H7 (cell line): ENCODE measurements at places on chromosomes 4 and X. TPM values are rescaled to one million over a fixed set of nuclear protein-coding genes. Genes with fewer than 3 reads are reported as not detected.

DNA sequence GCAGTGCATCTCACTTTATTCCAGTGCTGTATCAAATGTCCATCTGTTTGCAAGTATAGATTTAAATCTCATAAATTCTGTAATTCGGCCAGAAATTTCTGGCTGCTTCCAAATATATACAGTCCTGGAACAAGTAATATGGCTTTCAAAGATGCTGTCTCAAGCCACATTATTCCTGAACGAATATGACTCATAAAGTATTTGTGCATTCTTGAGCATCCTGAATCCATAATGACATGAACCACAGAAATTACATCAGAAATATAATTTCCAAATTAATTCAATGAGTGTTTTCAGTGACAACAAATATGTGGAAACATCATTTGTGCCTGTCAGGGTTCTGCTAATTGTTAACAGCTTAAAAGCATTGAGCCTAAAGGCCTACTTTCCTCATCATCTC is 140.9 kb upstream of the HPGD start:
- DNase-seq: no peak

DNA sequence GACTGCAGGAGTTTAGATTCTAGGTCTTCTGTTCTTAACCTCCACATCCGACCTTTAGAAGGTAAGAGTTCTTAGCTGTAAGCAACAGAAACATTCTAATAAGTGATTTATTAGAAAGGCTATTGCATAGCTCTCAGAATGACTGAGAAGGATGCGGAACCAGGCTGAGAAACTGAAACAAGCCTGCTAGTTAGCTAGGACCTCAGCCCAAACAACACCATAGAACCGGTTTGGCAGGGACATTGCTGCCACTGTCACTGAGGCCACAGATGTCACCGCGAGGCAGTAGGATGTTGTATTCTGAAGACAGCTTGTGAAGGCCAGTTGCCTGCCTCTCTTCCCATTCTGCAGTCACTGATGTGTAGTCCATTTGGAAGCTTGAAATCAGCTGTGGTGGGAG is 160.0 kb upstream of the ARX start:
- no peak for DNase-seq

- DNase-seq: no peak
Measured at GRCh38 chr4:52192721-52193135, 141.6 kb downstream of the SPATA18 start.

- no peak for DNase-seq
Measured at GRCh38 chrX:101210630-101211029, 9.0 kb upstream of the DRP2 start.

DNA sequence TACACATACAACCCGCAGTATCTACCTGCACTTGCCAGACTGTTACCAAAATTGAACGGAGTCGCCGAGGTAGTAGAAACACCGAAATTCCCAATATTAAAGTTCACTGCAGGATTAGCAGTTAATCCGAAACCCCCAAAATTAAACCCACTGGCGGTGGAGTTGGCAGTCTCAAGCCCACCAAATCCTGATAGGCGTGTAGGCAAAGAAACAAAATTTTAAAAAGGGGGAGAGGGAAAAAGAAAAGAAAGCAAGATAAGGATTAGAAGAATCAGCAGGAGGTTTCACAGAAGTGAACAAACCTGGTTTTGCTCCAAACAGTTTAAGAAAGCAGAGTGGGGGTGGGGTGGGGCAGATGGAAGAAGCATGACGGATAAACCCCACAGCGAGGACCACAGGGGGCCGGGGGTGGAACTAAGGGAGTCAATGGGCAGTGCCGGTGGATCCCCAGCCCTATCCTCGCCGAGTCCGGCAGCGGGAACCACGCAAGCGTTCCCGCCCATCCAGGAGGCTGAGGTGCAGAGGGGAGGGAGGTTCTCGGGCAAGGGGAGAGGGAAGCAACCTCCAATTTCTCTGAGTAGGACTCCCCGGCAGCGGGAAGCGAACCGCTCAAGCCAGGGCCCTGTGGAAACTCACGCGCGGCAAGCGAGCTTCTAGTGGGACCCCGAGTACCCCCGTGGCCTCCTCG is 599 bp downstream of the NUP54 start:
- DNase-seq: peak; percentile 94

The TLL1 gene
- total RNA-seq: 0.31 and 1.1 TPM in 2 replicates

The CT45A5 gene
- total RNA-seq: 0.18 TPM in 1 of 2 replicates, not detected in the other
